ENCODE measurements at places on chromosomes 4 and X.

DNA sequence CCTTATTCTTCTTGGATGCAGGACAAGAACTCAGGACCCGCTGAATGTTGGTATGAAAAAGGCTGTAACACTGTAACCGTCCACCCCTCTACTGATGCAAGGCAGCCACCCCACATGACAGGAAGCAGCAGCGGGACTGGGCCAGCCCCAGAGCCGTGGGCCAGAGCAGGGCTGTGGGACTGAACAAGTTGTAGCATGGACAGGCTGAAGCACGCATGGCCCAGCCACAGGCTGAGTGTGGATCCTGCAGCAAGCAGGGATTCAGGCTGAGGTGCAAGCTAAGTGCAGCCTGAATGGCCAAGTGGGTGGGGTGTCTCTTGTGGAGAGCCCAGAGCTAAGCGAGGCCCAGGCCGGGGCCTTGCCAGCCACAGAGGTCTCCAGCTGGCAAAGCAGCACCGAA is 632.2 kb downstream of the SPOCK3 start:
- no peak for DNase-seq

DNA sequence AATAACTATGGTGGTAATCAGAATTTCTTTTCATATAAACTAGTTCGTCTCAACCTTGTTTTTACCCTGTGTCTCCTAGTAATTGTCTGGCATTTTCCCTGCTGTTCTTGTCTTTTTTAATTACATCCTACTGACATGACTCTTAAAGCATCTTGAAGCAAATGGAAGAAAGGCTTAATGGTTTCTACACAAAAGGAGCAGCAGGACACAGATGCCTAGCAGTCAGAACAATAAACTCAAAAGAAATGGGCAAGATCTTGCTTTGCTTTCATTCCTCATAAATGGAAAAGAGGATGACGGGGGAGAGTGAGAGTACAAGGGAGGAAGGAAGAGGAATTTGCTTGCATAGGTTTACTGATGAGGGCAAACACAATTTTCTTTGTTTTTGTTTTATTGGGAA is 293.2 kb upstream of the EMCN start:
- DNase-seq: no peak

- DNase-seq: no peak
Measured at GRCh38 chr4:160265014-160265413, 1162.1 kb downstream of the RAPGEF2 start.

DNA sequence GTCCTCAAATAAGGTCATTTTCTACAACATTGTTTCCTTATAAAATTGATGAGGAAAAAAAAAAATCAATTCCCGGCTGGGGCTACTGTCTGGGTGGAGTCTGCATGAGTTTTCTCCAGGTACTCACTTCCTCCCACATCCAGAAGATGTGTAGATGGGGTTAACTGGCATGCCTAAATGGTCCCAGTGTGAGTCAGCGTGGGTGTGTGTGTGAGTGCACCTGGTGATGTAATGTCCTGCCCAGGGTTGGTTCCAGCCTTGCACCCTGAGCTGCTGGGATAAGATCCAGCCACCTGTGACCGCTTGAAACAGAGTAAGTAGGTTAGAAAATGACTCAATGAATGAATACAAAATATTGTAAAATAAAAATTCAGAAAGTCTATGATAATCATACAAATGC is 11.1 kb downstream of the USP26 start:
- no peak for DNase-seq

DNA sequence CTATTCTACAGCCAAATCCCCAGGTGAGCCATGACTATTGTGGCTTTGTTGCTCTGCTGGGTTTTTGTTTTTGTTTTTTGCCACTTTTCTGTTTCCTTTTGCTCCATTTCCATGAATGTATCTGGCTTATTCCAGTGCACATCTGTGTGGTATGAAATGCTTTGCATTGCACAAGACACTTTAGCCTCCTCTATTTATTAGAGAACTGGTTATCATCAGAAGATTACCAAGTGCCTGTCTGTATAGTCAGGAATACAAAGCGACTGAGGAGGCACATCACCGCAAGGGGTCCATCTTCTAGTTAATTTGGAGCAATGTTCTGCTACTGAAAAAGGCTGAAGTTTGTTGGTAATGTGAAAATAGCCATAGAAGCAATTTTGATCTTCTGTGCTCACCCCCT is 120.8 kb downstream of the DCLK2 start:
- DNase-seq: no peak

GRCh38 chr4:157898836-157899605 is 273.8 kb downstream of the GASK1B start:
- DNase-seq: no peak

DNA sequence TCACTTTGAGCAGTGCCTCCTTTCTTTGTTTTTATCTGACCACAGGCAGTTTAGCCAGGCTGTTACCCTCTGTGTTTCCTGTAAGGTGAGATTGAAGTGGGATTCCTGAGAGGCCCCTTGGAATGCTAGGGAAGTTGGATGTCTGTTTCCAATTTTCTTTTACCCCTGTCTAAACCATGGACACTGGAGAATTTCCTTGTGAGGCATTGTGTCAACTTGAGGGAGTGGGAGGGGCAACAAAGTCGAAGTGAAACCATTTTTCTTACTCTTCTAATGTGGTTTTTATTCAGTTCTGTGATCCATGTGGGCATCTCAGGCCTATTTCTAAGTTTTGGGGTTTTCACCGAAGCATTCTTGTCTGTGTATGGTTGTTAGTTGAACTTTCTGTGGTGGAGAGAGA is 296.1 kb upstream of the UGT8 start:
- DNase-seq: no peak

GRCh38 chrX:50577326-50577725 is 106.7 kb upstream of the DGKK start:
- DNase-seq: no peak
